ENCODE measurements at places on chromosomes 2 and 18.

GRCh38 chr2:203823173-203823572 lies 44.4 kb upstream of the CTLA4 start:
- no peak for DNase-seq

- DNase-seq, result no peak
Observed at GRCh38 chr2:32727157-32727556, 99.3 kb downstream of the TTC27 start.

DNA sequence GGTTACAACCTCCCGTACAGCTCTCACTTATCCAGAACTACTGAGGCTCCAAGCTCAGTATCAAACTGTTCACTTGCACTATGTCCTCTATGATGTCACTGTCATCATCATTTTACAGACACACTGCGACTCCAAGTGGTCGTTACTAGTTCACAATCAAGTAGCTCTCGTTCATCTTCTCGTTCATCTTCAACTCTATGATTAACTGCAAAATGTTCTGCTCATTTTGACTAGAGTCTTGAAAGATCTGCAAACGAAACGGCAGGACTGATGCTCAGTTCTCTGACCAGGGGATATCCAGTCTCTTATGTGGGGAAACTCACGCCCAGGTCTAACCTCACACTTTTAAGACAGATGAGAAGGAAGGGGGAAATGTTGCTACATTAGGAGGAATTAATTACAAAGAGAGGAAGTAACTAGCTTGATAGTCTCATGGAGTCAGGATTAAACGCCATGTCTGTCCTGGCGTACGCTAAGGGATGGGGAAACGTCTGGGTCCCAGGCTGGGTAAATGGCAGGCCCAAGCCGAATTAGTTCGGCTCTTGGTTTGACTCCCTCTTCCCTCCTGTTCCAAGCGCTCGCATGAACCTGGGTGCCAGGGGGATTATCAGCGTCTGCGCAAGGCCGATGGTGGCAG lies 794 bp upstream of the CHCHD5 start:
- DNase-seq, result no peak

DNA sequence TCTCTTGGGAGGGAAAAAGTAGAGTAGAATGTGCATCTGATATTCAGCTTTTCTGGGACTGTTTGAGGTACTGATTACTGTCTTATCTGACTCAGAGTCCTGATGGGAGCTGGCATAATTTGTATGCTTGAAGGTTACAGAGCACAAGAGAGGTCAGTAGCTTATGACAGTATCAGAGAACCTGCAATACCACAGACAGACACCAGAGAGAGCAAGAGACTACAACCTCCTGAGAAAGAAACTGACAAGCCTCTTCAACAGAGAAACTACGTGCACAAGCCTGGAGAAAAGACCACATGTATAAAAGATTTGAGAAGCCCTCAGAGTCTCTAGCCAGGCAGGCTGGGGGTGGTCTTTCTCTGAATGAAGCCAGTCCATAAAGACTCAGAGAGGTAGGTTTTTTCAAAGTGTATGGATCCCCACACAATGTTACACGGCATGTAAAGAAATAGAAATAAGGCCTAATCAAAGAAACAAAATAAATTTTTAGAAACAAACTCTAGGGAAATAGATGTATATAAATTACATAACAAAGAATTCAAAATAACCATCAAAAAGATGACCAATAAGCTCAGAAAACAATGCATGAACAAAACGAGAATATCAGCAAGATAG lies 568.3 kb downstream of the LRRTM4 start:
- no peak for DNase-seq

DNA sequence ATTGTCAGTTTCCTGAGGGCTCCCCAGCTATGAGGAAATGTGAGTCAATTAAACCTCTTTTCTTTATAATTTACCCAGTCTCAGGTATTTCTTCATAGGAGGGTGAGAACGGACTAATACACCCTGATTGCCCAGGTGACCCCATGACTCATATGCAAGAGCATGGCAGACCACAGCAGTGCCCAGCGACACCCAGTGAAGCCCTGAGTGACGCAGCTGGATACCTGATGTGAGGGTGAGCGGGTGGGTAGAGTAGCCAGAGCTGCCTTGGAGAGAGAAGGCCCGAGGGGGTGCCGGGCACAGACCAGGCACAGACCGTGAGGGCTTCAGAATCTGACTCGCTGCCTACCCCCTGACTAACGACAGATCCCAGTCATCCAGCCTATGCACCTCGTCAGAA lies 15.4 kb downstream of the ALPG start:
- no peak for DNase-seq

DNA sequence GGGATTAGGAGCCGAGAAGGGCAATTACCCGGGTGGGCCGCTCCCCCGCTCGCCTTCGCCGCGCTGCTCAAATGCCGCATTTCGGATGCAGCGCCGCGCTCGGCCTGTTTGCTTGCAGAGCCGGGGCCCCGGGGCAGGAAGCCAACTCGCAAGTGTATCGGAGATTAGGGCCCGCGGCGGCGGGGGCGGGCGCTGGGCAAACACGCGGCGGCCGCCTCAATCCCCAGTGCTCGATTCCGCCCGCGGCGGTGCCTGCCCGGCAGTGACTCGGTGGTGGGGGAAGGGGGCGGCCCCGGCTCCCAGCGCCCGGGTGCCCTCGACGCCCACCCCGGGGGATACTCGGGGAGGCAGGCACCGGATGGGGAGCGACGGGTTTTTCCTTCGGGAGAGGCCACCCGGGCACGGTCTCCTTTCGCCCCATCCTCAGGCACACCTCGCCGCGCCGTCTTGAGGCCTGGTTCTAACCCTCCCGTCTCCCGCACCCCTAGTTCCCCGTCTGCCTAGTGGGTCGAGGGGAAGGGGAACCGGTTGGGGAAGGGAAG lies 26.6 kb upstream of the NOTO start:
- peak; percentile 25 for DNase-seq

GRCh38 chr2:60453872-60454271 lies 99.6 kb downstream of the BCL11A start:
- DNase-seq, result no peak

- DNase-seq, result no peak
Observed at GRCh38 chr18:46366751-46367376, 262.7 kb downstream of the HAUS1 start.

Measured in HFFc6 (cell line).